AG04450 (cell line): ENCODE measurements at places on chromosomes 3 and 15.

DNA sequence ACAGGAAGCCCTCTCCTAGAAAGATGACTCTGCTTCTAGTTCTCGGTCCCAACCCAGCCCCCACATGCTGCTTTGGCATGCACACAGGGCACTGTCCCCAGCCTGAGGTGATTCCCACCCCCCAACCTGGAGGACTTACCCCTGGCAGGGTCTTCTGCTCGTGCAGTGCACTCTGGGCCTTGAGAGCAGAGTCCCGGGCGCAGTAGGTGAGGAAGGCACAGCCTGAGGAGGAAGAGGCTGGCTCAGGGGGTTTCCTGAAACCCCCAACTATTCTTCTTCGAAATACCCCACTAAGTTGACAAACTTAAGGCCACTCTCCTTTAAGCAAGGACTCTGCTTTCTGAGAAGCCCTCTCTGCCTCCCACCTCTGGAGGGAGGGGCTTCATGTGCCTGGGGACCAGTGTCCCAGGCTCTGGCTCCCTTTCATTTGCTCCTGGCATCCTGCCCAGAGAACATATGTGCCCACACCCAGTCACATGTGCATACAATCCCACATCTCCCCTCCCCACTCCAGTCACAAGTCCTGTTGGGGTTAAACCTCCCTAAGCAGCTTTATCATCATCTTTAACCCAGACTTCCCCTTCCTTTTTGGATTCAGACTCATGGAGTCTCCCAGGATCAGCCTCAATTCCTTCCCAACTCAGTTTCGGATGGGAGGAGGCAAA lies 4.1 kb downstream of the CELF6 start:
- DNase-seq, result no peak

- no peak for DNase-seq
These were observed 77.3 kb upstream of the ATP2B2 start for GRCh38 chr3:10582733-10583132.

DNA sequence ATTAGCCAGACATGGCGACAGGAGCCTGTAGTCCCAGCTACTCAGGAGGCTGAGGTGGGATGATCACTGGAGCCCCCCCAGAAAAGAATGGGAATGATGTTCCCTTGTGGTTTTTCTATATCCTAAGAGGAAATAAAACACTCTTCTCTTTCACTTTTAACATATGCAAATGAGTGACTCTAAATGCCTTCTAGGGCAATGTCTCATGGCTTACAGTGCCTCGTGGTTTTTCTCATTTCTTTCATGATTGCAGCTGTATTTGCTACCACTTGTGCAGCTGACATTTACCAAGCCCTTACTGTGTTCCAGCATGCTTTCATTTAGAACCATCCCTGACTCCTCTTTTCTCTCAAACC lies 26.4 kb downstream of the STOML1 start:
- no peak for DNase-seq

GRCh38 chr15:66911131-66911700 lies 154.2 kb upstream of the SMAD3 start:
- no peak for DNase-seq

DNA sequence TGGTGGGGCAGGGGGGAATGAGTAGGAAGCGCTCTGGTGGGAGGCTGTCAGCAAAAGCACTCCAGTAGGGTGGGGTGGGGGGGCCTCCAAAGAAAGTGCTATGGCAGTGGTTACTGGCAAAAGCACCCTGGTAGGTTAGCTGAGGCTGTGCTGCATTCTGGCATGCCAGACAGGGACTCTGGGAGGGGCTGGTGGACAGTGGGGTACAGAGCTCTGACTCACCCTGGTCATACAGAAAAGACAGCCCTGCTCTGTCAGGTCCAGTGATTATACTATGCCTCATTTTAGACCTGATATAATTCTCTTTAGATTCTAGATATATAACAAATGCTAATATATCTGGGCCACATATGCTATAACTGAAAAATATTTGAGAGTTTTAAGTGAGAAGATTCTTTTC lies 82.8 kb upstream of the CPNE4 start:
- no peak for DNase-seq

- no peak for DNase-seq
These were observed 340.7 kb upstream of the WNT5A start for GRCh38 chr3:55827786-55828185.

GRCh38 chr3:58986654-58987053 lies 63.2 kb downstream of the CFAP20DC start:
- no peak for DNase-seq
